ENCODE measurements at places on chromosomes 16 and 17.

DNA sequence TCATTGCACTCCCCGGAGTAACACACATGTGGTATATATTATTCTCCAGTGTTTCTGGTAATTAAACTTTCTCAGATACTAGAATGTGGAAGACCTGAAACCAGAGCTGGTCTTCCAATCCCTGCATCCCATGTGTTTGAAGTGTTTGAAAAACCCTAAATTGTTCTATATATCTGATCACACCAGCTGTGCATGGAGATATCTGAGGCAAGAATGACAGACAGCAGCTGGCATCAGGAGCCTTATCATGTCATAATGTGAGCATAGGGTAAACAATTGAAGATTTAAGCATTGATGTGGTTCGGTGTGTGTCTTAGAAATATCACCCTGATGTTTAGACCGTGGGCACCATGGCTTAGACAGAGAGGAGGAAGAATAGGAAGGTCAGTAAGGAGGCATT, 251.0 kb downstream of the CDH11 start:
- no peak for DNase-seq

DNA sequence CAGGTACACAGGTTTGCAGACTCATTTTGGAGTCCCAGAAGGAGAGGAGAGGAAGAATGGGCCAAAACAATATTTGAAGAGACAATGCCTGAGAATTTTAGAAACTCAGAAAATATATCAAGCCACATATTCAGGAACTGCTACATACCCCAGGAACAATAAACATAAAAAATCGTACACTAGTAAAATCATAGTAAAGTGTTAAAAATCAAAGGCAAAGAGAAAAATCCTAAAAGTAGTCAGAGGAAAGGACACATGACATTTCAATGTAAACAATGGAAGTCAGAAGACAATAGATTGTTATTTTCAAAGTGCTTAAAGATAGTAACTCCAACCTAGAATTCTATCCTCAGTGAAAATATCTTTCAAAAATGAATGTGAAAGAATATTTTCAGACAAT, 28.5 kb upstream of the NACA2 start:
- no peak for DNase-seq

DNA sequence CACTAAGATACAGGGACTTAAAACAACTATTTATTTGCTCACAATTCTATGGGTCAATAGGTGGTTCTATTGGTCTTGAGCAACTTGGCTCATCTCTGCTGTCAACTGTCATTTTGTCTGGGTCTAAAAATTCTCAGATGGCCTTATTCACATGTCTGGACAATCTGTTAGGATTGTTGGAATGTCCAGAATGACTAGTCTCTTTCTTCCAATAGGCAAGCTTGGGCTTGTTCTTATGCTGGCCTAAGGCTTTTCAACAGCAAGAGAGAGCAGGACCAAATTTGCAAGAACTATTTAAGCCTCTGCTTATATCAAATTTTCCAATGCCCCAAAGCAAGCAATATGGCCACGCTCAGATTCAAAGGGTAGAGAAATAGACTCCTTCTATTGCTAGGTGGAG, 240.9 kb downstream of the KIF2B start:
- no peak for DNase-seq

GRCh38 chr17:74172700-74173099, 30.8 kb upstream of the RPL38 start:
- DNase-seq = no peak

GRCh38 chr17:56779898-56780777, 53.6 kb downstream of the C17orf67 start:
- peak; percentile 64 for DNase-seq

DNA sequence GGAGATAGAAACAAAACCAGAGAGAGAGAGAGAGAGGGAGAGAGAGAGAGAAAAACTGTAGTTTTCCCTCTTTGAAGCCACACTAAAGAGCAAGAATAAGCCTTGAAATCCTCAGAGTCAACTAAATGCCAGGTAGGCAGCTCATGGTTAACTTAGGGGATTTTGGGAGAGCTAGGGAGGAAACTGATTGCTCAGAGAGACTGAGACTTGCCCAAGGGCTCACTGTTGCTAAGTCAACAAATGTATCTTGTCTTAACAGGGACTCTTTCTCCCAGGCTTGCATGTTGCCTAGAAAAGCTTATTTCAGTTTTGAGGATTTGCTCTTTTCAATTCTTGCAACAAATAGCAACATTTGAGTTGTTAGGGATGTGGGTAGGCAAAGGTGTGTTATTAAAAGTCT, 4.5 kb upstream of the SLC5A11 start:
- DNase-seq = no peak

GRCh38 chr16:85822145-85822544, 22.6 kb downstream of the COX4I1 start:
- DNase-seq = no peak

GRCh38 chr16:83561876-83562275, 245.9 kb upstream of the HSBP1 start:
- DNase-seq = no peak

GRCh38 chr16:52578829-52579498, 32.0 kb upstream of the TOX3 start:
- no peak for DNase-seq

- DNase-seq = no peak
Observed at GRCh38 chr16:68283801-68284598, 19.7 kb downstream of the SLC7A6 start.

GRCh38 chr17:42618442-42619150, 9.1 kb downstream of the TUBG1 start:
- DNase-seq = no peak

GRCh38 chr16:57727610-57728009, 8.0 kb upstream of the KATNB1 start:
- DNase-seq = no peak

DNA sequence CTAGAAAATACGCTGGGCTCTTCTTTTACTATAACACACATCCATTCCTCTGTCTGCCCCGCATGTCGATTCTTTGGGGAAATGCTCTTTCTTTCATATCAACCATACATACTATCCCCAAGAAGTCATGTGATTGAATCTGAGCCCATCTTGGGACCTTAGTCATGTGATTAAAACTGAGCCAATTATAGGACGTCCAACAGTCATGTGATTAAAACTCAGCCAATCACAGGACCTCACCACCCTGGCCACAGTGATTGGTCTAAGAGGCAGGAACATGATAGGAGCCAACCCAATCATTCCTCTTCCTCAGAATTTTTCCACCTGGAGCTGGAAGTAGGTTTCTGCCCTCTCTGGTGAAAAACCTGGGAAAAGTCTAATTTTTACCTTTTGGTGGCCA, 78.8 kb downstream of the TMEM114 start:
- no peak for DNase-seq

DNA sequence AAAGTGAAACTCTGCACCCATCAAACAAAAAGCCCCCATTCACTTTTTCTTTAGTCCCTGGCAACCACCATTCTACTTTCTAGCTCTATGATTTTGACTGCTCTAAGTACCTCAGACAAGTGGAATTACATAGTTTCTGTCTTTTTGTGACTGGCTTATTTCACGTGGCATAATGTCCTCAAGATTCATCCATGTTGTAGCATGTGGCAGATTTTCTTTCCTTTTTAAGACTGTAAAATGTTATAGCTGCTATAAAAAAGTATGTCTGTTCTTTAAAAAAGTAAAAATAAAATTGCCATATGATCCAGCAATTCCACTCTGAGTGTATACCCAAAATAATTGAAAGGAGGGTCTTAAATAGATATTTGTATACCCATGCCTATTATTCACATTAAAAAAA, 429.7 kb downstream of the CDH8 start:
- DNase-seq = no peak

DNA sequence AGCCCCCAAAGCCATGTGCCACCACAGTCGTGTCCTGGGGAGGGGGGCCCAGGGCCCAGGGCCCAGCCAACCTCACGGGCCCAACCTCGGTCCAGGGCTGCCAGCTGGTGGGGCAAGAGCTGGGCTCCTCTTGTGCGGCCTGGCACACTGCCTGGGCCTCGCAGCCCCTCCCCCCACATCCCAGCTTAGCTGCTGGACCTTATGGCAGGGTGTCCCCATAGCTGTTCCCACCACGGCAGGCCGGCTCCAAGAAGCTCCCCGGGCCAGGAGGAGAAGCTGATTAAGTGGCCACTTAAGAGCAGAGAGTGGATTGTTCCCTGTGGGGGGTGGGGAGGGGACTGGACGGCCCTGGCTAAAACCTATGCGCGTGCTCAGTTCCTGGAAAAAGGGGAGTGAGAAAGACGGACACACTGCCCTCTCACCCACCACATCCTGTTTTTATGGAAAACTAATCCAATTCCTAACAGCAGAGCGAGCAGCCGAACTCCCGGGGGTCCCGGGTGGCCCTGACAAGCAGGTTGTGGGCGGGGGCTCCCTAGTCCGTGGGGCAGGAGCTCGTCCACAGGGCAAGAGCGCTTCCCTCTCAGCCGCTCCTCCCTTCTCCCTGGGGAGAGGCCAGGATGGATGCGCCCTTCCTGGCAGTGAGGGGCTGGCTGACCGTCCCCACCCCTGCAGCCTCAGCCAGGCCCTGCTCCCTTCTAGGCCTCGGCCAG, 16.8 kb downstream of the PIEZO1 start:
- peak; percentile 83 for DNase-seq

DNA sequence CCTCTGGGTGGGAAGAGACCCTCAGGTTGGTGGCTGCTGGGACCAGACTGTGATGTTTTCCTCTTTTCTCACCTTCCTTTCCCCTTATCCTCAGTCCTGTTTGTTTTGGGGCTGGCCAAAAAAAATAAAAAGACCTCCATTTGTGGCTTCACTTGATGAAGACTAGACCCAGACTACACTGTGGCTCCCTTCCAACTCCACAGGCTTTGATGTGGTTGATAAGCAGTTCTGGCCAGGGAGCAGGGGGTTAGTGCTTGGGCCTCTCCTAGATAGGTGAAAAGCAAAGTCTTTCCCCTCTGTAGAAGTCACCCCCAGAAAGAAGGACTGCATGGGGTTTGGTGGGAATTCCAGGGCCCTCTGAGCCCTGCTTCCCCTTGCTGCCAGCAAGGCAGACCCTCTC, 11.2 kb upstream of the ADAM11 start:
- no peak for DNase-seq

DNA sequence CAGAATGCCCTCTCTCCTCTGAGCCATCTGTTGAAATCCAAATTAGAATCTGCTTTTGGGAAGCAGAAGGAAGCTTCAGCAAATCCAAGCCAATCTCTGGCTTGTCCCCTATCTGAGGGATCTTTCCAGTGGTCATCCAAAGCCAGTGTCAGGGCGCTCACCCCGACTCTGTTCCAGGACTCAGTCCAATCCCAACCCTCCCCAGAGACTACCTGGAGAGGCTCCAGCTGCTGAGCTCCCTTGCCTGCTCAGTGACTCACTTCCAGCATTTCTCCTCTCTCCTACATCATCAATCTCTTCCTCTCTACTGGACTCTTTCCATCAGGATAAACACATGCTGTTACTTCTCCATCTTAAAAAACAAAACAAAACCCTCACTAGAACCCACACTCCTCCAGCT, 2.4 kb downstream of the MATCAP1 start:
- DNase-seq = no peak

DNA sequence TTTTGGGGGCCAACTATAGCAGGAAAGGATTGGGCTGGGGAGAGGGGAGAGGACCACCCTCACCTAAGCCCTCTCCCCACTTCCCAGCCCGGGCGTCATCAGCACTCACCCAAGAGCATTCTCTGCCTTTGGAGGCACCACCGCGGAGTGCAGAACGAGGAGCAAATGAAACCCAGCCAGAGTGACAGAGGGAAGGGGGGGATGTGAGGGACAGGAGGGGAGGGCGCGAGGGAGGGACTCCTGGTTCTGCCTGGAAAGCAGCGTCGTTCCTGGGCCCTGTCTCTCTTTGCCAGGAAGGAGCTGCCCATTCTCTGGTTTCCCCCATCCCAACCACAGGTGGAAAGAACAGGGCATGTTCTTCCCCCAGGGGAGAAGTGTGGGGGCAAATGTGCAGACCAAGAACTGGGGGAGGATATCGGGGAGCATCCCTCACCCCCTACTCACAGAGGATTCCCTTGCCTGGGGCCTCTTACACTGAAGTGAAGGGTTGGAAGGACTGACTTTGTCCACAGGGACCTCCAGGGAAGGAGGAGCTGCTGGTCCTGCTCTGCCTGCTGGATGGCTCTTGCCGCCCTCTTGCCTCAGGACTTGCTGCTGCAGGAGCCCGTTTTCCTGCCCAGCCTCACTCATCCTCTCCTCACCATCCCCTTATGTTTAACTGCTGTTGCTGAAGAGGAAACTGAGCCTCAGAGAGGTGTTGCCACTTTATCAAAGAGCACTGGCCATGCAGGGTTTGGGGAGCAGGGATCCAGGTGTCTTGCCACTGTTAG, 3.5 kb upstream of the C17orf113 start:
- DNase-seq = no peak

DNA sequence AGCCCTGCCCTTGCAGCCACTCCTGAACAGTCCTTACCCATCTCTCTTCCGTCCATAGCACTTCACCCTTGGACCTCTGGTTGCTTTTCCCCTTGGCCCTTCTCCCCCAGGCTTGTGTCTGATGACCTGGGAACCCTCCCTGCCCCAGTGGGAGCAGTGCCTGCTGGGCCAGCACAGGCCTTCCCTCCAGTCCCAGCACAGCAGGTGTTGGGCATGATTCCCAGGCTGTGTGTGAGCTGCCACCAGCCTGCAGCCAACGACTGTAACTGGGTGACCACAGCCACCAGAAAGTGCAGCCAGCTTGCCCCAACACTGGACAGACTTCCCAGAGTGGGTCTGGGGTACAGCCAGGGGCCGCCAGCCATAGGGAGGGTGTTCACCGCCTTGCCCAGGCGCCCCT, 30.0 kb downstream of the CRAMP1 start:
- DNase-seq = no peak

- no peak for DNase-seq
Observed at GRCh38 chr17:8709006-8709405, 35.6 kb downstream of the CCDC42 start.

DNA sequence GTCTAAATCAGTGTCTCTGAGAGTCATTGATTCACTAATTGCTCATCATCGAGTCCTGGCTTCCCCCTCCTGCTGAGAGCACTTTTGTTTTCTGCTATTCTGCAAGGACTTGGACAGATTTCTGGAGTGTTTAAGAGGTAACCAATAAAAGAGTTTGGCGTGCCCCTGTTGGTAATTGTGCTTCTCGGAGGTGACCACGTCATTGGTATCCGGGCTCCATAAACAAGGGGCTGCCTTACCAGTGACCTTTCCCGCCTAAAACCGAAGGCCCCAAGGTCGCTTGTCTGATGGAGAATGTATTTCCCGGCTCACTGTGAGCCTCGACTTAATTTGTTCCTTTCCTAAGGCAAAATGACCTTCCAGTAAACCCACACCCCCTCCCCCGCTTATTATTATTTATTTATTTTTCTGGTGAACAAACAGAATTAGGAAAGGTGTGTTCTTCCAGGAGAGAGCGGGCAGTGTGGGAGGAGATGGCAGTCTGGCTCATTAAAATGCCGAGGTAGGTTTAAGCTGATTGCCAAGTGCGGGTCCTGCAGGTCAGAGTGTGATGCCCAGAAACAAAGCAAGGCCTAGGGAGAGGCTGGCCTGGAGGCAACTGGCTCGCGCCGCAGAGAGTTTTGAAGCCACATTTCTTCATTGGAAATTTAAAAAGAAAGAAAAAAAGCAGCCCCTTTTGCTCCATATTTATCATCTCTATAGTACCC, 30.2 kb downstream of the MSI2 start:
- no peak for DNase-seq

DNA sequence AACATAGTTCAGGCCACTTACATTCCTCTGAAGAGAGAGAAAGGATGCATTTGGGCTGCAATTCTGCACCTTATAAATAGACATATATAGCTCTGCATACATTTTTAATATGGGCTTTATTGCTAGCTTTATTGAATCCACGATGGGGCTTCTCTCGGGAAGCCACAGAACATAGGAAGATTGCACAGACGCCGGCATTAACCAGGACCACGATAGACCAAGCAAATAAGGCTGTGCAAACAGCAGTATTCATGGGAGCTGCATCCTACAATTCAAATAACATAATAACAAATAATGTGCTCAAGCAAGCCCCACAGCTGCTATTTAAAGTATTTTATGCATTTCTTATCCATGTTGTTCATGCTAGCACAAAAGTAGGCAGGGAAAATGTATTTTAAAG, 432.3 kb downstream of the TMEM114 start:
- DNase-seq = no peak
